Putamen (tissue), 1 donor: ENCODE measurements at places on chromosomes 1 and 21.

- peak; percentile 42 for DNase-seq
Measured at GRCh38 chr1:32413507-32414185, 19.4 kb upstream of the BSDC1 start.

DNA sequence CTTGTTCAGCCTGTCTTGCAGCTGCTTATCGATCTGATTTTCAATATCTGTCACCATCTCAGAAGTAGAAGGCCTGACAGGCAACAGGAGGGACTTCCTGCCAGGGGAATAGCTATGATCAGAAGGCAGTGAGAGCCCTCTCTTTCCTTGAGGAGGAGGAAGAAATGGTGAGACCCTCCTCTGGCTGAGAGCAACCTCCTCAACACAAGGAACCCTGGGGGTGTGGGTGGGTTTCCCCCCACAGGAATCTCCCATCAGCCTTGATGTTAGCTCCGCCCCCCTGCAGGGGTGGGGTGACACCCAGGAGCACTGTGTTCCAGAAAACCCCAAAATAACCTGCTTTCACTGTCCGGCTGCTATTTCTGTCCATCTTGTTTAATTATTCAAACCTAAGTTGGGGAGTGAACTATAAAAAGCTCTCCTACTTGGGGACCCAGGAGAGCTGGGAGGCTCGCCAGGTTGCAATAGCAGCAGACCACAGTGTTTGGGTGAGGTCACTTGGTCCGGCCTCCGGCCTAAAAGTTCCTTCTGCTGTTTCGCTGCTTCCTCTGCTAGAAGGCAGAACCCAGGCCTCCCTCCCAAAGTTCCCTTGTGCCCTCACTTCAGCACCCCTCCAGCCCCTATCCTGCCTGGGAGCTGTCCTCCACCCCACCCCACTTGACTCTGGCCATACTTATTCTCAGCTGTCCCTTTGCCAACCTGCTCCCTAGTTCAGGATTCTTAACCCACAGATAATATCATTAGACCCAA lies 7.8 kb upstream of the MEF2D start:
- DNase-seq, result no peak

DNA sequence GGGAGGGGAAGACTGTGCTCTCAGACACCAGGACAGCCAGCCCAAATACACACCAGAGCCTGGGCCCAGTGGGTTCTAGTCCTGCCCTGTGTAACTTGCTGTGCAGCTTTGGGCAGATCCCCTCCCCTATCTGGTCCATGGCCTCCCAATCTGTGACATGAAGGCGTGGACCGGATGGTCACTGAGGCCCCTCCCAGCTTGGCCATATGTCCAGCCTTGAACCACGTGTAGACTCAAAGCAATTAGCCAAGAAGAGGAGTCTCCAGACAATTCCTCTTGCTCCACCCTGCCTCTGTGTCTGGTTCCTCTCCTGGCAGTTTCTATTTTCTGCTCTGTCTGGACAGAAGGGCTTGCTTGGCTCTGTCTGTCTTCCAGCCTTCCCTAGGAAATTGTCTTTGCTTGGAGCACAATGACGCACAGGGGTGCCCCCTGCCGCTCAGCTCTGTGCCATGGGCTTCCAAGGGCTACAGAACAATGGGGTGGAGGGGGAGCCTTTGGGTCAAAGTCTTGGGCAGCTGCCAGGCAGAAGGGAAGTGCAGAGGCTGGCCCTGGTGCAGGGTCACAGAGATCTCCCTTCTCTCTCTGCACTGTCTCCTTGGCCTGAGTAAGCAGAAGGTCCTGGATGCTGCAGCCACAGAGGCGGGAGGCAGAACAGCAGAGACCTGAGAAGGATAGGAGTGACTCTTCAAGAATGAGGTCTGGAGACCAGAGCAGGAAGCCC lies 66.1 kb downstream of the TENT5C start:
- peak; percentile 17 for DNase-seq

GRCh38 chr21:45279446-45280177 lies 8.1 kb downstream of the POFUT2 start:
- no peak for DNase-seq

DNA sequence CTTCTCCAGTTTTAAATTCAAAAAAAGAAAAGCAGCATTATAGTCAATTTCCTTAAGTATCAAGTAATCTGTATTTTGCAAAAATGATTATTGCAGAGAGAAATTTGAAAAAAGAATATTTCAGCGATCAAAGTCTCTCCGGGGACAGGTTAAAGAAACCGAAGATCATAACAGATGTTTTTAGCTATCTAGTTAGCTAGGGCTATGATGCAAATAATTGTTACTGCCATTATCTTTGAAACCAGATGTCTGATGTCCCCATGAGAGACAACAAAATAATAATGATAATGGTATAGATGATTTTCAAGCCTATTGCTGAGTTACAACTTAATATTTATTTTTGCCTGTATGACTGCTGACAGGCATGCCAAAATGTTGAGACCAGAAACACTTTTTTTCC lies 1326.0 kb downstream of the PLA2G4A start:
- no peak for DNase-seq

DNA sequence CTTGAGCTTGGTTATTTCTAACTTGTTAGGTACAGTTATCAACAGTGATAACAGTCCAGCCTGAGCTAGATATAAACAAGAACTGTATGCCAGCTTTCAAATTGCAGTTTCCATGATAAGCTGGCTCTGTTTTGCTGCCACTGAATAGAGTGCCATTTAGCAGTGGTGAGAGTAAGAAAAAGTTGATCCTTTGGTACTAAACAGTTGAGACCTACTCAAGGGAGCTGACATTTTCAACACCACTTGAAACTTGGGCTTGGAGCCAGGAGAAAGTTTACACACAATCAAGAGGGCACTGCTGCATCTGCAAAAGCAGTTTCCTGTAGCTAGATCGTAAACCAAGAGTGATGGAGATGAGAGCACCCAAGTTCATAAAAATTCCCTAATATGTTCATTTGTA lies 131.3 kb downstream of the RGS7 start:
- DNase-seq, result no peak
